ENCODE measurements at places on chromosomes 6 and 20.

- no peak for DNase-seq
Measured at GRCh38 chr6:107115695-107116327, 496 bp upstream of the BEND3 start.

GRCh38 chr6:130730600-130730999 lies 96.6 kb upstream of the SMLR1 start:
- DNase-seq, result no peak

GRCh38 chr20:40980106-40980827 lies 48.4 kb upstream of the TOP1 start:
- no peak for DNase-seq

- peak; percentile 65 for DNase-seq
Measured at GRCh38 chr6:72040111-72040510, 153.8 kb downstream of the RIMS1 start.

GRCh38 chr20:45826381-45827019 lies 612 bp downstream of the TNNC2 start:
- peak; percentile 57 for DNase-seq

All from cerebellar nuclear complex (tissue), 1 donor.